ENCODE measurements at places on chromosomes 7 and 10.
A peak's percentile ranks its signal among the peaks of the same experiment; 100 is the strongest.

GRCh38 chr7:76246804-76247389 is 45.2 kb downstream of the SRRM3 start:
- DNase-seq = no peak

DNA sequence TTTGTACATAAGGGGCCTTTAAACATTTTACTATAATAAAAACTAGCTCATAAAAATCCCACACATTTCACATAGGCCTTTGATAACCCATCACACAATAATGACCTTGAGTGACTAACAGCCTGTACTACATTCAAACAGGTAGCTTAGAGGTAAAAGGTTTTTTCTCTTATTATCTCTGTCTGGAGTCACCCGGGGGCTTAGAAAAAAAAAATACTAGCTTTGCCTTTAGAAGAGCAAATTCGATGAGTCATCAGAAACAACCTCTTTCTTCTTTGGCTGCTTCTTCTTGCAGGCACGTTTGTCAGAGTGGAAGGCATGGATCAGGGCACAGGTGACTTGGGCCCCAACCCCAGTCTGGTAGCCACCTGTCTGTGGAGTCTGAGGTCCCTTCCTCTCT is 43.4 kb upstream of the ADO start:
- no peak for DNase-seq

DNA sequence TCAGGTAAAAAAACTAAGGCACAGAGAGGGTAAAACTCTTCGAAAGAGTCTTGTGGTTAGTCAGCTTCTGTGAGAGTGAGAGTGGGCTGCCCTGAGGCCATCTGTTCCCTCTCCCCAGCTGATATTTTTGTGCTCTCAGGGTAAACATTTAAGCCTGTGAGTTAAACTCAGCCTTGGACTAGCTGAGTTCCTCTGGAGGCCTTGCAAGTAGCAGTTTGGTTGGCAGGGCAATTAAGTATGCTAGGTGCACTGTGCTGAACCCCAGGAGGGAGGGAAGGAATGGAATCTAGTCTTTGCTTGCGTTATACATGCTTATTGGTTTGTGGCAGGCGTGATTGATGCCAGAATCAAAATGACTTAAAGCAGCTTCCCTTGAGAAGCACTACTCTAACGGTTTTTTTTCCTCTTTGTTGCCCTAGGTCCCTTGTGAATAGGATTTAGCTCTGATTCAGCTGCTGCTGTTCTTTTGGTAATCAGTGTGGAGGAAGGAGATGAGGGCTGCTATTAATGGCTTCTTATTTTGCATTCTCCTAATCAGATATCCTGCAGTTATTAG is 140.2 kb downstream of the AUTS2 start:
- DNase-seq = no peak

DNA sequence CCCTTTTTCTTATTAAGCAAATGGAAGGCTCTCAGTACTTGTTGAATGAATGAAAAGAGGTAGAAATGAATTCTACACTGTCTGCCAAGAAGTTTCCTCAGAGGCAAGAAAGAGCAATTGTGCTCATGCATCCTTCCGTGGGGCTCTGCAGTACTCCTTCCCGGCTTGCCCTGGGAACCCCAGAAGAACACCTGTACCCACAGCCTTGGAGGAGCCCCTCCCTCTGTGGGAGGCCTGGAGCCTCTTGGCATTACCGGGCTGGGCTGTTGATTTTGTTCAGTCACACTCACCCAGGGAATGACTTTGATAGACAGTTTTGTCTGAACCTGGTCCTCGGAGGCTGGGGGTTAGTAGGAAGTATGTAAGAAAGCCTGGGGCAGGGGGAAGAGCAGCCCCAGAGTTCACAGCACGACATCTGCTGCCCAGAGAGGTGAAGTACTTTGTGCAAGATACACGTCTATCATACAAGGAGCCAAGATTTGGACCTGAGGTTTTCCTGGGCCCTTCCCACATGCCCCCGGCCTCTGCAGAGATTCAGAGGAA is 134.8 kb upstream of the GDF10 start:
- no peak for DNase-seq

GRCh38 chr7:50690541-50691011 is 92.1 kb downstream of the GRB10 start:
- DNase-seq = no peak

DNA sequence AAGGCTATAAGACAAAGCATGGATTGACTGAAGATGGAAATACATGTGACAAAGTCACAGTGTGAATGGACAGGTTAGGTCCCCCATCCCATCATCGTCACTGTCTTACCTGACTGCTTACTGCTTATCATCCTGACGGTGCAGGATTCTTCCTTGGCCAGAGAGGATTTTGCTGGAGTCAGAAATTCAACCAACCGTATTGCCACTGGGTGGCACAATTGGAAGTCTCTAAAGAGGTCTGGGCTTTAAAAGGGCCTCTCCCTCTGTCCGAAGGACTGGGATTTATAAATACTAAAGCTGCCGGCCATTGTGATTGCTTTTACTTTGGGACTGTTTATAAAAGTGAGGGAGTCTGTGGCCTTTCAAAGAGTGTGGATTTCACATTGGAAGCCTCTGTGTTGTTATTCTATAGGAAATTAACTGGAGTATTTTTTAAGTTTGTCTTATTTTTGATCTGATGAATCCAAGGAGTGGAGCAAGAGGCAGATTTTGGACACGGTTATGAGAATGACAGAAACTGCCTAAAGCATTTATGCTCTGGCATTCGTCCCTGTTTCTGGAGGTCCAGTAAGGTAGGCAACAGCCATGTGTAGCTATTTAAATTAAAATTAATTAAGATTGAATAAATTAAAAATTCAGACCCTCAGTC is 113.3 kb upstream of the CREB5 start:
- no peak for DNase-seq

GRCh38 chr10:98621630-98622029 is 174.9 kb upstream of the HPS1 start:
- no peak for DNase-seq

DNA sequence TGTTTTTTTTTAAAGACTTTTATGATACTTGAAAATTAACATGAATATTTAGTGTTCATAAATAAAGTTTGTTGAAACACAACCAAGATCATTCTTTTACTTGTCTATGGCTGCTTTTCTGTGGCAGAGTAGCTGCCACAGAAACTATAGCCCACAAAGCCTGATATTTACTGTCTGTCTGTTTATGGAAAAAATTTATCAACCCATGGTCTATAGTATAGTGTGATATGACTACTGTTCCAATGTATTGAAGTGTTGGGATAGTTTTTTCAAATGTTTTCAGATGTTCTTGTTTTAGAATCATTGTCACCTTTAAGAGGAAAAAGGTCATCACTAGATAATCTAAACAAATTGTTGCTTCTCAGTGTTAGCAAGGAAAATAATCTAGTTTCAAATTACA is 10.8 kb downstream of the TFAM start:
- no peak for DNase-seq

GRCh38 chr7:23931633-23932032 is 221.6 kb downstream of the STK31 start:
- DNase-seq = no peak

GRCh38 chr10:100878291-100878910 is 34.4 kb upstream of the SLF2 start:
- DNase-seq = no peak

GRCh38 chr10:95818668-95819067 is 62.7 kb downstream of the ENTPD1 start:
- no peak for DNase-seq

GRCh38 chr10:86047588-86047987 is 319.0 kb downstream of the GRID1 start:
- no peak for DNase-seq

DNA sequence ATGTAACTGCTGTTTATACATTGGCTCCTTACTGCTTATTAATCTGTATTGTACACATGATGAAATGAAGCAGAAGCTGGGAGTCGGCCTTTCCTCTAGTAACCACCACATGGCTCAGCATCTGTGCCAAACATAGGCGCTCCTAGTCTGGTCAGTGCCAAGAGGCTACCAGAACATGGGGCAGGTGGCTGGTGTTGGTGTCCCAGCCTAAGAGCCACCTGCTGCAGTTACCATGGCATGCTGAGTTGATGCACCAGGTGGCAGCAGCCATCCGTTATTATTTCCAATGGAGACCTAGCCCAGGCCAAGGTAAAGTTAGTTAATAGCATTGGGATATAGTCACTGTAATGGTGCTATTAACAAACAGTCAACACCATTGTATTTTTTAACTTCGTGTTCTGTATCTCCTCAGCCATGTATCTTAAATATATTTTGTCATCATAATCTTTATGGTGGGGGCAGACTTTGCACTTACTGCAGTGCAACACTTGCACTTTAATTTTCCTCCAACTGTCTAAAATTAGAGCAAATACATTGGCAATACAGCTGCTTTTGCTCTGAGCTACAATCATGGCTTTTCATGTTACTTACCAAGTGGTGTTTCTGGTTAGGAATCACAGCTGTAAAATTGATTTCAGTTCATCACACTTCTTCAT is 33.1 kb downstream of the HBP1 start:
- DNase-seq = peak; percentile 68

DNA sequence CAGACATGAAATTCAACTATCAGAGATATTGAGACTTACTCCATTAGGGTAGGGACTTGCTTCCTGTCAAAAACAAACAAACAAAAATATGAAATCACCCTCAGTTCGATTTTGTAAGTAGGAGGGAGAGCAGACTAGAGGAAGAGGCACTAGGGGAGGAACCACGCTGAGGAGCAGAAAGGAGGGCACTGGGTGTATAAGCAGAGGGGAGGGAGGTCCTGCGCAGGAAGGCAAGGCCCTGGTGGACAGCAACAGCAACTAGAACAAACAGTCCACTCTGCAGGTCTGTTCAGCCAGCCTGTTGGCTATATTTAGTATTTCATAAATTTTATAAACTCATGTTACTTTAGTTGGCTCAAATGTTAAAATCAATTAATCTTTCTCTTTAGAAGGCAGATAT is 937.1 kb upstream of the C7orf33 start:
- DNase-seq = no peak

DNA sequence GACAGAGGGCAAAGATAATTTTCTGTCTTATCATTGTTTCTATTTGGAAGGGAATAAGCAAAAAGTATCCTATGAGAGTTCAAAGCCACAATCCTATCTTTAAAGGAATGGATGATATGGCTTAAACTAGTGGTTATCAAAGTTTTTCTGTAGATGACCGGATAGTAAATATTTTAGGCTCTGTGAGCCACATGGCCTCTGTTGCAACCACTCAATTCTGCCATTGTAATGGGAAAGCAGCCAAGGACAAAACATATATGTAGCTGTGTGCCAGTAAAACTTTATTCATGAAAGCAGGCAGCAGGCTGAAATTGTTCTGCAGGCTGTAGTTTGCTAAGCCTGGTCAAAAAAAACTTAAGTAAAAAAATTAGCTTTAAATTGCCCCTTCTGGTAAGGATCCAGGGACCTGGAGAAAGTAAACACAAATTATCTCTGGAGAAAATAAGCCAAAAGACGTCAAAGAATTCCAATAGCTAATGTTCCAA is 73.3 kb downstream of the THSD7A start:
- no peak for DNase-seq

GRCh38 chr10:30095631-30096422 is 36.4 kb upstream of the JCAD start:
- DNase-seq = no peak

- peak; percentile 44 for DNase-seq
Observed at GRCh38 chr10:34760606-34761005, 54.5 kb downstream of the PARD3 start.

GRCh38 chr7:4931943-4932342 is 27.0 kb downstream of the MMD2 start:
- no peak for DNase-seq

DNA sequence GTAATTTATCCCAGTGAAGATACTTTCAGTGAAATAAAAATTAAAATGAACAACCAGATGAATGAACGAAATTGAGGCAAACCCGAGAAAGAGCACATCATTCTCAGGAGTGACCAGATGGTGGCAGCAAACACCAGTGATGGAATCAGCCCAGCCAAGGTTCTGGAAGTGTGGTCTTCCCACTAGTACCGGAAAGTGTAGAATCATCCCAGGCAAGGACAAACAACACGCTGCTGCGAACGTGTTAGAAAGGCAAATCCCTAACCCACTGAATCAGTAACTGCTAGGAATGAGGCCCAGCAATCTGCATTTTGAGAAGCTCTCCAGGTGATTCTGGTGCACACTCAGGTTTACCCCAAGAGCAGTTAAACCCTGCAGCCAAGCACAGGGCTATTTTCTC is 15.5 kb upstream of the SLC18A3 start:
- DNase-seq = no peak

GRCh38 chr10:13099666-13100348 is at the start of gene OPTN:
OPTN (plus strand) TSS chr10:13100163; CDS start chr10:13109123, 8,960 bp downstream.
- peak; percentile 85 for DNase-seq

- no peak for DNase-seq
Observed at GRCh38 chr10:103395754-103396066, 565 bp downstream of the ATP5MK start.

DNA sequence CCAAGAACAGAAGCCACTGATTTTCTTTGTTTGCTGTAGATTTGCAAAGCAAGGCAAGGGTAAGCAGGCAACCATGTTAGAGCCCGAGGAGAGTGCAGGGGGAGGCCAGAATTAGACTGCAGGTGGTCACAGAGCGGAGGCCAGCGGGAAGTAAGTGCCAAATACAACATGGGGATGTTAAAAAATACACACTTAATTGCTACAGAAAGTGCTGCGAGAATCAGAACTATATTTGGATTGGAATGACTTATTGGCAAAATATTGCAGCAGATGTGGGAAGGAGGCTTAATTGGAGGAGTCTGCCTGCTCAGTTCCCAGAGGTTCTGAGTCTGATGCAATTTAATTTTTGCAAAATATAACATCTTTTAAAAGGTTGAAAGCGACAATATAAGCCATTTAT is 49.7 kb upstream of the ADCY1 start:
- peak; percentile 43 for DNase-seq

DNA sequence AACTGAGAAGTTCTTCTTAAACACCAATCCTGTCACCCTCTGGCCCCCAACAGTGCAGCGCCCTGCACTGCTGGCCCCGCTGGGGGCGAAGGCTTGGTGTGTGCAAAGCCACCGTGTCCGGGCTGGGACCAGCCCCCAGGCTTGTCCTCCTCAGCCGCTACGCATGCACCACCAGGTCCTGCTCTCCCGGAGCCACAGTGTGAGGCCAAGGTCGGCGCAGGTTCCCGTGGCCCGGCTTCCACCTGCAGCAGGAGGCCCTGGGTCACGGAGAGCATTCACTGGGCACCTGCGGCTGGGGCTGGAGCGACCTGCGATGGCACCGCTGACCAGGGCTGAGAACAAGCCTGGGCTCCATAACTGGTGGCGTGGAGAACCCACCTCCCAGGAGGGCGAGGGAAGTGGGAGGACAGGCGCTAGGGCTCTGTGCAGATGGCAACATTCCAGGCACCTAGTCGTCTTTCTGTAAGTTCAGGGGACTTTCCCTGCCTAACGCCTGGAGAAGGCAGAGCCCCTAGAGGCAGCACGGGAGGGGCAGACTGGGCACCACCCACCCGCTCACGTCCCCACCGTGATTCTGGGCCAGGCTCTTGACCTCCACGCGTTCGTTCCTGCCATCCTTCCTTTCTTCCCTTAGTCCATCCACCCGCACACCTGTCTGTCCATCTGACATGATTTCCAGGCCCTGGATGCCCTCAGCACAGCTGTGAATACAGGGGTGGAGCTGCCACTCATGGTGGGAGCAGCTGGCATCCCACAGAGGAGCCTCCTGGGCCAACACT is 271.6 kb downstream of the ELFN1 start:
- DNase-seq = peak; percentile 37

GRCh38 chr7:78435355-78435754 is 636.8 kb downstream of the PHTF2 start:
- DNase-seq = no peak
